CD4-positive, alpha-beta memory T cell (primary cell): ENCODE measurements at places on chromosomes 13 and 19. TPM values are rescaled to one million over a fixed set of nuclear protein-coding genes. Genes with fewer than 3 reads are reported as not detected.

Gene CSNK1A1L
- total RNA-seq = not detected

Gene ZNF135
- 0.47 TPM for total RNA-seq

Gene CATSPERD
- not detected for total RNA-seq

Gene FUT1
- total RNA-seq = 0.32 TPM

Gene NFILZ
- total RNA-seq = not detected

DNA sequence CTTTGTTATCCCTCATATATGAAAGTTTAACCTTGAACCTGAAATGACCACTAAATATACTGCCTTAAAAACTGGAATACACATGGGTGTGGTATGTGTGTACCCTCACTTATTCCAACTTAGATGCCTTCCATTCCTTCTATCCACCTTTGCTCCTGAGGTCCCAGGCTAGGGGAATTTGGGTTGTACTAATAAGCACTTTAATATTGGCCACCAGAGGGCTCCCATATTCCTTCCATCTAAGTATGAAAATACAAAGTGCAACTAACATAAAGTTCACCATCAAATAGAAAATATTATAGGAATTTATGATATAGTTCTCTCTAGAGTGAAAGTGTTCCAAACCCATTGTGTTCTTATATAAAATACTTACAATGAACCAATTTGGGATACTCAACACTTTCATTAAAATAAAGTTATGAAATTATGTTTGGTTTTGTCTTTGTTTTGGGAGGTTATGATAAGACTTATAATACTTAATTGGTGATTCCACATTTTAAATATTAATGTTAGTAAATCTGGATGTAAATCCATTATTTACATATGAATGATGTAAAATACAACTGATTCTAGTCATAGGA is 62.3 kb downstream of the ITGBL1 start:
- H3K27me3 ChIP-seq = no peaks in the 10 kb centered on the region
- H3K27ac ChIP-seq = no peak overlapping the region
- no peaks in the 10 kb centered on the region for H3K36me3 ChIP-seq
- no peak for DNase-seq
- H3K4me3 ChIP-seq = no peak overlapping the region

DNA sequence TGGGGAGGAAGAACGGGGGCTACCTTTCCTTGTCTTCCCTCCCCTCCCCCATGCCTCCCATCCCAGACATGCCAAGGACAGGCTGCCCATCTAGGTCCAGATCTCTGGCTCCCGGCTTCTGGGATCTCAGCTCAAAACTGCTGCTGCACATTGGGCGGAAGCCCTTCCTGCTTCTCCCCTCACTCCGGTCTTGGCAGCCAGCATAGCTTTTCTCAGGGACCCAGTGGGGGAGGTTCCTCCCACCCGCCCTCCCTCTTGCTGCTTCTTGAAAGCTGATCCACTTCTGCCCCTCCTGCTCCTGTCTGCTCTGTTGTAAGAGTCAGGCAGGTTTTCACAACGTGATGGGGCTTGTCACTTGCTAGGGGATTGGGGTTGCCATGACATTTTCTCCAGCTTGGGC is 21.7 kb upstream of the RNF17 start:
- no peak overlapping the region for H3K27ac ChIP-seq
- no peak for DNase-seq
- no peaks in the 10 kb centered on the region for H3K4me1 ChIP-seq
- no peak overlapping the region for H3K4me3 ChIP-seq
- H3K36me3 ChIP-seq = no peaks in the 10 kb centered on the region
- no peaks in the 10 kb centered on the region for H3K27me3 ChIP-seq

DNA sequence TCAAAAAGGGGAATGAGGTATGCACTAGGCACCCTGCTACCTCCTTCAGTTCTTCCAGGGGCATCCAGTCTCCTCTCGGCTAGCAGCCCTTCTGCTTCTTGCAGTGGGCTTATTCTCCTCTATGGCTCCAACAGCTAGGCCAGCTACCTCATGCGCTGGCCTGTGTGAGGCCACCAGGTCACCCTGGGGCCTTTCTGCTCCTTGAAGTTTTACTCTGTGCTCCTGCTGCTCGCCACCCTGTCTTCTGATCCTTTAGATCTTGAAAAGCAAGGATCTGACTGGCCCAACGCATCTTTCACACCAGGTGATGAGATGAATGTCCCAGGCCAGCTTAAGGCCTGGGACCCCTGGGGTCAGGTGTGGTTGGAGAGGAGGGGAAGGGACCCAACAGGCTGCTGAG is 66.2 kb downstream of the RUBCNL start:
- H3K36me3 ChIP-seq = no peaks in the 10 kb centered on the region
- peaks cover 15% of the 10 kb centered on the region for H3K4me1 ChIP-seq

- no peak for DNase-seq
- H3K27ac ChIP-seq = no peak overlapping the region
- H3K36me3 ChIP-seq = no peaks in the 10 kb centered on the region
- H3K4me1 ChIP-seq = no peaks in the 10 kb centered on the region
Observed at GRCh38 chr13:32116210-32116609, 84.6 kb downstream of the FRY start.

DNA sequence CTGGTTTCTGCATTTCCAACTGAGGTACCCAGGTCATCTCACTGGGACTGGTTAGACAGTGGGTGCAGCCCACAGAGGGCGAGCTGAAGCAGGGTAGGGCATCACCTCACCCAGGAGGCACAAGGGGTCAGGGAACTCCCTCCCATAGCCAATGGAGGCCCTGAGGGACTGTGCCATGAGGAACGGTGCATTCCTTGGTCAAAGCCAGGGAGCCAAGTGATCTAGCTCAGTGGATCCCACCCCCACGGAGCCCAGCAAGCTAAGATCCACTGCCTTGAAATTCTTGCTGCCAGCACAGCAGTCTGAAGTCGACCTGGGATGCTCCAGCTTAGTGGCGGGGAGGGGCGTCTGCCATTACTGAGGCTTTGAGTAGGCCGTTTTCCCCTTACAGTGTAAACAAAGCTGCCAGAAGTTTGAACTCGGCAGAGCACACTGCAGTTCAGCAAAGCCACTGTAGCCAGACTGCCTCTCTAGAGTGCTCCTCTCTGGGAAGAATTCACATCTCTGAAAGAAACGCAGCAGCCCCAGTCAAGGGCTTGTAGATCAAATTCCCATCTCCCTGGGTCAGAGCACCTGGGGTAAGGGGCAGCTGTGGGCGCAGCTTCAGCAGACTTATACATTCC is 1386.6 kb upstream of the PCDH9 start:
- H3K27me3 ChIP-seq = no peaks in the 10 kb centered on the region
- no peaks in the 10 kb centered on the region for H3K4me1 ChIP-seq
- H3K27ac ChIP-seq = no peak overlapping the region
- H3K36me3 ChIP-seq = no peaks in the 10 kb centered on the region
- no peak for DNase-seq
- H3K4me3 ChIP-seq = no peak overlapping the region

DNA sequence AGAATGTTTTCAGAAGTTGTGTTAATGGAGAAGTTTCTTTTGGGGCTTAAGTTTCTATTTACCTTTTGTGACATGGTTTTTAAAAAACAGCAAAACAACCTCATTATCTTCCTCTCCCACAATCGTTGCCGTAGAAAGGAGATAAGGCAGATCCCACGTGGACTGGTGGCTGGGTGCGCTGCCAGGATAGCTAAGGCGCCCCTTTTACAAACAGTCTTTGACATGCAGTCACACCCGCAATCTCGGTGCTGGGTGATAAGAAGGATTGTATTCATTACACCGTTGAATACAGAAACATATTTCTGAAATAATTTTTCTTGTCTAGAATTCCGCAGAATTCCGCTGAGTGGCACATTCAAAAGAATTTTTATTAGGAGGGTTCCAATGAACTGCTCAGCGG is 271.1 kb downstream of the UQCRFS1 start:
- H3K4me1 ChIP-seq = no peaks in the 10 kb centered on the region
- no peaks in the 10 kb centered on the region for H3K36me3 ChIP-seq
- H3K27me3 ChIP-seq = no peaks in the 10 kb centered on the region
- H3K27ac ChIP-seq = no peak overlapping the region

- H3K27ac ChIP-seq = no peak overlapping the region
- no peaks in the 10 kb centered on the region for H3K4me1 ChIP-seq
- no peak for DNase-seq
- H3K4me3 ChIP-seq = no peak overlapping the region
- peaks cover 11% of the 10 kb centered on the region for H3K27me3 ChIP-seq
Observed at GRCh38 chr19:53992211-53992610, 774 bp downstream of the CACNG6 start.

DNA sequence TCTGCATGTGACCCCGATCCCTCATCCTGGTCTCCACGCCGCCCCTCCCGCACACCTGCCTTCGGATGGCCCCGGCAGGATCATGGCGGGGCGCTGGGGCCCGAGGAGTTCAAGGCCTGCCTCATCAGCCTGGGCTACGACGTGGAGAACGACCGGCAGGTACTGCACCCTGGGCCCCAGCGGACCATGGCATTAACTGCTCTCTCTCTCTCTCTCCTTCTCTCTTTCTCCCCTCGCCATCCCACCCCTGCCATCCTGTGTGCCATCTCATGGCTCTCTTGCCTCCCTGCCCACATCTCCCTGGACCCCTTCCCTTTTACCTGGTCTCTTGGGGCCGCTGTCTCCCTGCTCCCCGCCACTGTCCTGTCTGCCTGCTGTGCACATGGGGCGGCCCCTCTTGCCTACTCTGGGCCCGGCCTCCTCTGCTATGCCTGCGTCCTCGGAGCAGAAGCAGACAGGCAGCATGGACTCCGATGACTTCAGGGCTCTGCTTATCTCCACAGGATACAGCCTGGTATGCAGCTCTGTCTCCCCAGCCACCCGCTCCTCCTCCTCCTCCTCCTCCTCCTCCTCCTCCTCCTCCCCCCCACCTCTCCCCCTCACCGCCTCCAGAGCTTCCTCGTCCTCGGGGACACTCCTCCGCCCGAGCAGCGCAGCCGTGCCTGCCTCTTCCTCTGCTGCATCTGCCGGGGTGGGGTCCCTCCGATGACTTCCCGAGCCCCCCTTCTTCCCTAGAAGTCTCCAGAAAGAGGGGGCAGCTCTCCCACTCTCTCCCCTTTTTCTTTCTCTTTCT is 16.2 kb downstream of the CAPN12 start:
- H3K36me3 ChIP-seq = peaks cover 27% of the 10 kb centered on the region
- H3K4me1 ChIP-seq = peaks cover 5% of the 10 kb centered on the region
- H3K27me3 ChIP-seq = no peaks in the 10 kb centered on the region
- no peak for DNase-seq
- H3K4me3 ChIP-seq = no peak overlapping the region
- H3K27ac ChIP-seq = no peak overlapping the region

DNA sequence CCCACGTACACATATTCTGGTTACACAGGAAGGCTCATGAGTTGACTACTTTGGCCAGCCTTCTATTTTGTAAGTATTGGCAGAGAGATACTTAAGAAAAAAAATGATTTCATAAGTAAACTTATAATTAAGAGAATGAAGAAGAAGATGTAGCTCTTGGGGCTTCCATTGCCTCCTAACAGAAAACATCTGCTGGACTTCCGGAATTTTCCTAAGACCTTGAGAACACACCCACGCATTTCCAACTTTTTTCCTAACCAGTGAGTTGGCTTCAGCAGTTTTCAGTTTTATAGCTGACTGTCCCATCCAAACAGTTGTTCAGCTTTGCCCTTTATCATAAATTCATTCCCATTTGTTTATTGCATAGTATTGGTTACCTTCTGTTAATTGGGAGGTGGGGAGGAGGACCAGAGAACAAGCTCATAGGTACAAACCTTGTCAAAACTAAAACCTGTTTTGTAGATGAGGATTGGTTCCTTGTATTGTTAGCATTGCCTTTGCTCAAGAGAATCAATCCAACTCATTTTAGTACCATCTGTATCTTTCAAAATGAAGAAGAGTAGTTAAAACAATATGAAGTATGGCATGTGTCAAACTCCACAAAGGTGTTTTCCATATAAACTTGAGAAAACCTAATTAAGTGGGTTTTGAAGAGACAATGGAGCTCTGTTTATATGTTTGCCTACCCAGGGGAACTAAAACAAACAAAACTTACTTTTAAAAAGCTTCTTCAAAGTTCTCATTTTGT is 93.9 kb downstream of the COL4A2 start:
- H3K27me3 ChIP-seq = peaks cover 4% of the 10 kb centered on the region
- DNase-seq = no peak
- no peaks in the 10 kb centered on the region for H3K36me3 ChIP-seq
- no peak overlapping the region for H3K27ac ChIP-seq

DNA sequence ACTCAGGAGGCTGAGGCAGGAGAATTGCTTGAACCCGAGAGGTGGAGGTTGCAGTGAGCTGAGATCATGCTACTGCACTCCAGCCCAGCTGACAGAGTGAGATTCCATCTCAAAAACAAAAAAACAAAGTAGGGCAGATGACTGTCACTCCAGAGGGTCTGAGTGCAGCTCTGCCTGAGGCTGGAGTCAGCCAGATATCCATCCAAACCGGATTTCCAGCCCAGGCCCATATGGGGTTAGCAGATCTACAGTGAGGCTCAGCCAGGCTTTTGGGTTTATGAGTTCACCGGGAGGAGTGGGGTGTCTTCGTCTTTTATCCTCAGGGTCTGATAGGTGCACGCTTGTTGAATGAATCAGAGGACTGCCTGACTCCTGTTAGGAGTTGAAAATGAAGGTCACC is 19.0 kb downstream of the LAMP1 start:
- H3K27me3 ChIP-seq = no peaks in the 10 kb centered on the region
- DNase-seq = no peak
- peaks cover 49% of the 10 kb centered on the region for H3K36me3 ChIP-seq
- H3K4me3 ChIP-seq = no peak overlapping the region
- H3K4me1 ChIP-seq = no peaks in the 10 kb centered on the region
- no peak overlapping the region for H3K27ac ChIP-seq

DNA sequence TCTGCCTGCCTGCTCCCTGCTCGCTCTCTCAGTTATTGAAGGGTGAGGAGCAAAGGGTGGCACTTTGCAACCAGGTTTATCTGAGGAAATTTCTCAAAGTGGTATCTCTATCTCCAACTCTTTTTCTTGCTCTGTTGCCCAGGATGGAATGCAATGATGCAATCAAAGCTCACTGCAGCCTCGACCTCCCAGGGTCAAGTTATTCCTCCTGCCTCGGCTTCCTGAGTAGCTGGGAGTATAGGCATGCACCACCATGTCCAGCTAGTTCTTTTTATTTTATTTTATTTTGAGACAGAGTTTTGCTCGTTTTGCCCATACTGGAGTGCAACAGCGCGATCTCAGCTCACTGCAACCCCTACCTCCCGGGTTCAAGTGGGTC is 4.9 kb downstream of the ACTMAP start:
- H3K4me1 ChIP-seq = peaks cover 11% of the 10 kb centered on the region
- no peak overlapping the region for H3K27ac ChIP-seq
- no peak for DNase-seq
- no peaks in the 10 kb centered on the region for H3K27me3 ChIP-seq
- no peaks in the 10 kb centered on the region for H3K36me3 ChIP-seq
